ENCODE measurements at places on chromosomes 2 and 18.

DNA sequence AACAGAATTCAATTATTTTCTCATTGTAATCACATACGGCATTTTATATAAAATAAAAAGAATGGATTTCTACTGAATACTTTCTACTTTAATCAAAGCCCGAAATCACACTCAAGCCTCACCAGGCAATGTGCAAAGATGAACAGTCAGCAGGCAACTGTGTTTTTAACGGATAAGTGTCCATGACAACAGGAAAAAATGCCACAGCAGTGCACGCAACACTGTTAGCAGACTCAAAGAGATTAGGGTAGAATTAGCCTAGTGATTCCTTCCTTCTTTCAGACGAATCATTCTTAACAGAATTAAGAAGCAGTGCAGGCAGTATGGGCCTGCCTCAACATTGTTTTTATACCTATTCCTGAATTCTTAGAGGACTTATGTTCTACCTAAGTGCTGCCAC lies 135.6 kb downstream of the CDH2 start:
- DNase-seq = no peak

DNA sequence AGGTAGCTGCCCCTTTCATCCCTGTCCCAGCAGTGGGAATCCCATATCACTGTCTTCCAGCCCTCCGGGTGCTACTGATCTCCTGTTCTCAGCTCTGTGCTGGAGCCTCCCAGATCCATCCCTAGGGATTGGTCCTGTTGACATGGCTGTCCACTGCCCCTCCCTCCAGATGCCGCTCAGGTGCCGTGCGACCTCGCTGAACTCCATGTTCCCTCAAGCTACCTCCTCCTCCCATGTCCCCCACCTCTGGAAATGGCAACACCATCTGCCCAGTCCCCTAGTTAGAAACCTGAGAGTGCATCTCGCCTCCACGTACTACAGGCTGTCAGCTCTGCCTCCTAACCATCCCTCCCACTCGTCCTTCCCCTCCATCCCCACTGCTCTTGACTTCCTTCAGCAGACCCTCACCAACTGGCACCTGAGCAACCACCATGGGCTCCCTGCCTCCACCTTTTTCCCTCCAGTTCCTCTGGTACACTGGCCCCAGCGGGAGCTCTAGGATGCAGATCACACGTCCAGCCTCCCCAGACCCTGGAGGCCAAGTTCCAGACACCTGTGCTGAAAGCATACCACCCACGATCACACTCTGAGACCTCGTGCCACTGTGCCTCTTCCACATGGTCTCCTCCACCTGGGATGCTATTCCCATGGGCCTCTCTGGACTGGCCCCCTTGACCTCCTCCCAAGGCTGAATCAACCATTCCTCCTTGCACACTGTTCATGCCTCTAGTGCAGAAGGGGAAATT lies 106.8 kb downstream of the KLHL29 start:
- DNase-seq = no peak

DNA sequence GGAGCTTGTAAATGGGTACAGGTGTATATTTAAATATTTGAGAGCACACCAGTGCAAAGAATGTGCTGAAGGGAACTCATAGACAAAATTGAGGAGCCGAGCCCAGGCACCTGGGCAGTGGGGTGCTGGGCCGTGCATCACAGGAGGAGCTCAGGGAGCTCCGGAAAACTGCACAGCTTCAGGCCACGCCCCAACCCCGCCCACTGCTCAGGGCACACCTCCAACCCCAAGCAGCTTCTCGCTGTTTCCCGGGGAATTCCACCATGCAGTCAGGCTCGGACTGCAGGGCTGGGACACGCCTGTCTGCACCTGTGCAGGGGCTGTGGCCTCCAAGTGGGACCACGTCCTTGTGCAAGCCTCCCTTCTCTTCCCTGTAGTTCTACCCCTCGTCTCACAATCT lies 243.0 kb downstream of the HDAC4 start:
- DNase-seq = no peak

DNA sequence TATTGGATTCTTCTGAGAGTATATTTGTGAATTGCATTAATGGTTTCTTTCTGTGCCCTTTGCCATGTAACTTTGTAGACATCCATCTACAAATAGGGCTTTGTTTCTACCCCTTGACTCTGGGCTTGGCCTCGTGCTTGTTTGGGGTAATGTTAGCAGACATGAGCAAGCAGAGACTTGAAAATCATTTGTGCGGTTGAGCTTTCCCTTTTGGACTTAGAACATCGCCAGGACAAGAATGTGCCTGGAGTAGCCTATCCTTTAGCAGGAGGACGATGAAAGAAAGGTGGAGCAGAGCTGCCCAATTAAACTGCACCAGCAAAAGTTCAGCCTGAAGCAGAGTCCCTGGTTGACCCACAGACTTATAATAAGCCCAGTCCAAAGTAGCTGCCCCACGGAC lies 785.9 kb downstream of the EPHA4 start:
- DNase-seq = no peak

- DNase-seq = no peak
These were observed 274.7 kb downstream of the RNF144A start for GRCh38 chr2:7191932-7192331.

DNA sequence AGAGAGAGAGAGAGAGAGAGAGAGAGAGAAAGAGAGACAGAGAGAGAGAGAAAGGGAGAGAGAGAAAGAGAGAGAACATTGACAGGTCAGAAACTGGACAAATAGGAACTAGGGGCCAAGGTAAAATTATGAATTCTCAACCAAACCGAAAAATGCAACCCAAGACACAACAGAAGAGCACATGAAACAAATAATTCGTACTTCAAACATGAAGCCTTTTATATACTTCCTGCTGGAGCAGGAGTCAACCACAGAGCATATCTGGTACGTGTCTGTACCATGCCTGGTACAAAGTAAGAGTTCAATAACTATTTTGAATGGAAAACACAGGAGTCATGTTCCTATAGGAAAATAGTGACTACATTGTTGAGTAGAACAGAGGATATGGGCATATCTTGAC lies 6.5 kb upstream of the VPS54 start:
- DNase-seq = no peak

DNA sequence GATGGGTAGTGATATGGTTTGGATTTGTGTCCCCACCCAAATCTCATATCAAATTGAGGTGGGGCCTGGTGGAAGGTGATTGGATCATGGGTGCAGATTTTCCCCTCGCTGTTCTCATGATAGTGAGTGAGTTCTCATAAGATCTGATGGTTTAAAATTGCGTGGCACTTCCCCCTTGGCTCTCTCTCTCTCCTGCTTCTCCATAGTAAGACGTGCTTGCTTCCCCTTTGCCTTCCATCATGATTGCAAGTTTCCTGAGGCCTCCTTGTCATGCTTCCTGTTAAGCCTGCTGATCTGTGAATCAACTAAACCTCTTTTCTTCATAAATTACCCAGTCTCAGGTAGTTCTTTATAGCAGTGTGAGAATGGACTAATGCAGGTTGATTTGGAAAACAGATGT lies 223.2 kb upstream of the APCDD1 start:
- no peak for DNase-seq

DNA sequence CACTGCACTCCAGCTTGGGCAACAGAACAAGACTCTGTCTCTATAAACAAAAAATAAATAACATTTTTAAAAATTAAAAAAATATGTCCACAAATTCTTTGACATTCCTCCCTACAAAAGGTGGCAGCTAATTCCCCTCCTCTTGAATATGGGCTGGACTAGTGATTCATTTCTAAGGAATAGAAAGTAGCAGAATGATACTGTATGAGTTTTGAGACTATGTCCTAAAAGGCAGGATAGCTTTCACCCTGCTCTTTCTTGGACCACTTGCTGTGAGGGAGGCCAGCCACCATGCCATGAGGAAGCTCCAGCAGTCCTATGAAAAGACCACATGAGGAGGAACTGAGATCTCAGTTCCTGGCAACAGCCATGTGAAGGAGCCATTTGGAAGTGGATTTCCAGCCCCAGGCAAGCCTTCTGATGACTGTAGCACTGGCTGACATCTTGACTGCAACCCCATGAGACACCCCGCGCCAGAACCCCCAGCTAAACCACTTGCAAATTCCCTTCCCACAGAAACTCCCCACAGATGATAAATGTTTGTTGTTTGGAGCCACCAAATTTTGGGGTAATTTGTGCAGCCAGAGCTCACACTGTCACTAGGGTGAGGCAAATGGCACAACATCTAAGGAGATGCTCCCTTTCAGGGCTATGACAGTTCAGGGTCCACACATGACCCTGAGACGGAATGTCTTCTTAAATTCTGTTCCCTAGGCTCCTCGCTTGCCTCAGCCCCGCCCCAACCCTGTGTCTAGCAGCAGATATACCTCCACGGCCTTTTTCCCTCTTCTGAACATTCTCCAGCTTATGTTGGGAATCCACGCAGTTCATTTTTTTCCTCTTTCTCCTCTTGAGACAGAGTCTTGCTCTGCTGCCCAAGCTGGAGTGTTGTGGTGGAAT lies 17.1 kb upstream of the ATOH8 start:
- no peak for DNase-seq

GRCh38 chr2:76829374-76830234 lies 692.6 kb downstream of the LRRTM4 start:
- DNase-seq = no peak

- no peak for DNase-seq
These were observed 160.4 kb downstream of the AGAP1 start for GRCh38 chr2:235654103-235654813.

- no peak for DNase-seq
These were observed 179.8 kb upstream of the EPAS1 start for GRCh38 chr2:46117379-46117778.
